ENCODE measurements at places on chromosomes 3 and 15.
A peak's percentile ranks its signal among the peaks of the same experiment; 100 is the strongest.

DNA sequence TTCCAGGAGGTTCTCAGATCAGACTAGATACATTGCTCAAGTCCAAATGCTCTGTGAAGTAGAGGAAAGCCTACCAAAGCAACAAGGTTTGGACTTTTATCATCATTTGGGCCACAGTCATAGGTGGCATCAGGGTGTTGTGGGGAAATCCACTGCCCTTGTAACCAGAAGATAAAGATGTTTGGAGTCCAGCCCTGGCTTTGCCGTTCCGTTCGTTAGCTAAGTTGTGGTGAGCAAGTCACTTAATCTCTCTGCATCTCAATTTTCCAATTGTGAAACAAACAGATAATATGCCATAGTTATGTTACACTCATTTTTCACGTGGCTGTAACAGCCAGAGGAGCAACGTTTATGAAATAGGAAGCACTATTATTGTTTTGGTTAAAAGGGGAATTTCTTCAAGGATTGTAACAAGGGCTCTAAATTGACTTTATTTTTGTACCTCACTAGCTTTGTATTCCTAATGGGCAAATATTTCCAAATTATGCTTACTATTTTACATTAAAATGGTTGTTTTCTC lies 125.6 kb downstream of the CD47 start:
- no peak for DNase-seq

- no peak for DNase-seq
These were observed 111.8 kb upstream of the LYSMD4 start for GRCh38 chr15:99845009-99845408.

DNA sequence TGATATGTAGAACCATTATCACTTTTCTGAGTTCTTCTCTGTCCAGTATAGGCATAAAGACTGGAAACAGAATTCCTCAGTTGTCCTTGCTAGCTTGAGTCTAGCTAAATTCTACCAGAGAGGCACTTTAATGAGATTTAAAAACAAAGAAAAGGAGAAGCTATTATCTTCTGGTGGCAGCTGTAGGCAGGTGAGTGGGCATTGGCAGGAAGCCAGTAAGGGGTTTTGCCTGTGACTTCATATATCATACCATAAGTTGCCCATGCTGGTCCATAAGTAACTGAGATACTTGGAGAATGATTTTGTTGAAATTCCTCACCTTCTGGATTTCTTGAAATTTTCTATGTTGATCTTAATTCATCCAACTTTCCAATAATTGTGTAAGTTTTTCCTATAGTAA lies 402.3 kb upstream of the TGFBR2 start:
- no peak for DNase-seq

DNA sequence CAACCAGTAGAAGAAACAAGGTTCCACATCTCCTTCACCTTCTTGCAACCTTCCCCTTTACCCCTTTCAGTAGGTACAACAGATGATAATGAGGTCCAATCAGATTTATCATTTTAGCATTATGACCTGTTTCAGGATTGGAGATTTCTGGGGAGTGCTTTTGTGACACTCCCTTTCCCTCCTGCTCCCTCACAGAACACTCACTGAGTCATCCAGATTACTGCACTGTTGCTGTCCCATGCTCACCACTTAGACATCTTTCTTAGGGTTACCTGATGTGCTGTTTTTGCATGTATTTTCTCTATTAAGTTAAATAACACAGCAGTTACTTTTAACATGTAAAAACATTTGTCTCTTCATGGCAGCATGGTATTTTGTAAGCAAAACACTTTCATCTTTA lies 118.5 kb downstream of the MFSD1 start:
- DNase-seq, result no peak

- DNase-seq, result no peak
These were observed 296.2 kb downstream of the KBTBD8 start for GRCh38 chr3:67294341-67294740.

DNA sequence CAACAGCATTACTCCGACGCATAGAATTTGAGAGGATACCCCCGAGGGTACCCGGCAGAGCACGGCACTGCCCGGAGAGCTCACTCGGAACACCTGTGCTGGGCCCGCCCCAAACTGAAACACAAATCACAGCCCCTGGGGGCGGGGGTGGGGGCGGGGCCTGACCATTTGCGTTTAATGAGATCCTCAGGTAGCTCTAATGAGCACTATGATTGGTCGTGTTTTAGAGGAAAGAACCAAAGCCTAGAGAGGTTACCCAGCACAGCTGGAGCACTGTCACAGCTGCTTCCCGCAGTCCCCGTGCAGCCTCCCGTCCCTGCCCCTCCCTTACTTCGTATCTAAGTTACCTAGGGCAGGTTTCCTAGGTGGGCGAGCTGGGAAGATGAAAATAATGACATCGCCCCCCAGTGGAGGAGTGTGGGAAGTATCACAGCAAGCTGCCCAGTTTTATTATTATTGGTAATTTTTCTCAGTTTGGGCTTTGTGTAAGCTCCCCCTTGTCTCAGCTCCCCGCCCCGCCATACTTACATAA lies 187.1 kb downstream of the PDE8A start:
- DNase-seq, result peak; percentile 45

- no peak for DNase-seq
These were observed 30.8 kb downstream of the HHLA2 start for GRCh38 chr3:108327168-108327567.

GRCh38 chr3:107986505-107986904 lies 104.3 kb downstream of the CD47 start:
- no peak for DNase-seq

DNA sequence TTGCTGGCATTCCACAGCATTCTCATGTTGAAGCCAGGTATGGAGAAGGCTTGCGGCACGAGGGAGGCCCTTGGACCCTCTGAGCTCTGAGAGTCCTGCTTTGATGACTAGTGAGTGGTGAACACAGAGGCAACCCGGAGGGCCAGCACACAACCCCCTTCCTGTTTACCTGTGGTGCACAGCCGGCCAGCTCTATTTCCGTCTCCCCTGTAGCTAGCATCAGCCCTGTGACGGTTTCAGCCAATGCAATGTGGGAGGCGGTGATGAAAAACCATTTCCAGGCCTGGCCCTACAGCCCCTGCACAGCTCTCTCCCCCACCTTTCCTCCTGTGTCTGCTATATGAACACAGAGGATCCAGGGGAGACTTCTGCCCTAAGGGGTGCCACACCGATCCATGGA lies 76.8 kb upstream of the KLHL25 start:
- DNase-seq, result no peak

DNA sequence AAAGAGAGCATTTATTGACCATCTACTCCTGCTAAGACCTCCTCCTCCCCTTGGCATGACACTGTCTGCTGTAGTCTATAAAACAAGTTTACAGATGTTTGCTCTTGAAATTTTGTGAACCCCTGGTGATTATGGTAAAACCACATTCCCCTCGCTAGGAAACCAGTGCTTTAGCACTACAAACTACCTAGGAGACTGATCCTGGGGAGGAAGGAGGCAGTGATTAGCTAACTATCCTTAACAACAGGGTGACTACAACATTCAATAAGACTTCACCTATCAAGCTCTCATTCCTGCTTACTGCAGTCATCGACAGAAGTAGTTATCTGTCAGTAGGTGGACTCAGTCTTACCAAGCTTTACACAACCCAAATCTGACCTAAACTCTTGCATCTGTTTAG lies 371.3 kb downstream of the TUSC7 start:
- no peak for DNase-seq

DNA sequence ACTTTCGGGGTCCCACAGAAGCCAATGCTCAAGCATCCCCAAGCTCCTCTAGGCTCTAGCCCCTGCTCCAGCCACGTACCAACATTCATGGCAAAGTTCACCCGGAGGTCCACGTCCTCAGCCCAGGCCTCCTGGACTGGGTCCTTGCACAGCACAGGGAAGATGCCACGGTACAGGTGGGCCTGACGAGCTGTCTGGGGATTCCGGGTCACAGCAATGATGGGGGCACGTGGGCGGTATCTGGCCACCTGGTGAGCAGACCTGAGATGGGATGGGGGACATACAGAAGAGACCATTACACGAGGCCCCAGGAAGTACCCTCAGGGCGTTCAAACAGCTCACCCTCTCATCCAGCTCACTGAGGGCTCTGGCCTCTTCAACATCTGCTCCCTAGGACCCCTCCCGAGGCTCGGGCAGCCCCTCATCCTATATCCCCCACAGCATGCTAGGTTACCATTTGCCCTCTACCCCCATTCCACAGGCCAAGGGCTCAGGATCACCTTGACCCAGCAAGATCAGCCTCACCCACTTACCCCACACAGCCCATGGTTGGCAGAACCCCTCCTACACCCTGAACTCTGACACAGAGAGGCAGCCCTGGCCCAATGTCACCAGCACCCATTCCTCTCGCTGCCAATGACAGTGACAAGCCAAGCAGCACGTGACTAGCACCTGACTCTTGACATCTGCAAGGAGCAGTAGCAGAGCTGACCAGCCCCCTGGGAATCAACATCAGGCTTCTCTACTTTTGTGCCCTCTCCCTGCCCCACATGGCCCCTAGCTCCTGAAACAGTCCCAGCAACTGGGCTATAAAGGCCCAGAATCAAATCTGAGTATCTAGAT lies 3.0 kb upstream of the GRAMD2A start:
- DNase-seq, result no peak

GRCh38 chr3:55720614-55721013 lies 233.5 kb upstream of the WNT5A start:
- DNase-seq, result no peak

DNA sequence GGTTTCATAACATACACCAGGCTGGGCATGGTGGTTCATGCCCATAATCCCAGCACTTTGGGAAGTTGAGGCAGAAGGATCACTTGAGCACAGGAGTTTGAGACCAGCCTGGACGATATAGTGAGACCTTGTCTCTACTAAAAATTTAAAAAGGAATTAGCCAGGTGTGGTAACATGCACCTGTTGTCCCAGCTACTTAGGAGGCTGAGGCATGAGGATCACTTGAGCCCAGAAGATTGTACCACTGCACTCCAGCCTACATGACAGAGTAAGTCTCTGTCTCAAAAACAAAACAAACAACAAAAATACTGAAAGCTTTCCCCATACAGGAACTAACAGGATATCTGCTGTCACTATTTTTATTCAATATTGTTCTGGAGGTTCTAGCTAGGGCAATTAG lies 20.9 kb downstream of the GREM1 start:
- no peak for DNase-seq

- no peak for DNase-seq
These were observed 366.3 kb upstream of the LRRC3B start for GRCh38 chr3:26256224-26256623.

GRCh38 chr15:64686130-64686735 lies 89.2 kb downstream of the RBPMS2 start:
- peak; percentile 37 for DNase-seq

GRCh38 chr15:71329497-71330260 lies 214.4 kb downstream of the THSD4 start:
- DNase-seq, result no peak

DNA sequence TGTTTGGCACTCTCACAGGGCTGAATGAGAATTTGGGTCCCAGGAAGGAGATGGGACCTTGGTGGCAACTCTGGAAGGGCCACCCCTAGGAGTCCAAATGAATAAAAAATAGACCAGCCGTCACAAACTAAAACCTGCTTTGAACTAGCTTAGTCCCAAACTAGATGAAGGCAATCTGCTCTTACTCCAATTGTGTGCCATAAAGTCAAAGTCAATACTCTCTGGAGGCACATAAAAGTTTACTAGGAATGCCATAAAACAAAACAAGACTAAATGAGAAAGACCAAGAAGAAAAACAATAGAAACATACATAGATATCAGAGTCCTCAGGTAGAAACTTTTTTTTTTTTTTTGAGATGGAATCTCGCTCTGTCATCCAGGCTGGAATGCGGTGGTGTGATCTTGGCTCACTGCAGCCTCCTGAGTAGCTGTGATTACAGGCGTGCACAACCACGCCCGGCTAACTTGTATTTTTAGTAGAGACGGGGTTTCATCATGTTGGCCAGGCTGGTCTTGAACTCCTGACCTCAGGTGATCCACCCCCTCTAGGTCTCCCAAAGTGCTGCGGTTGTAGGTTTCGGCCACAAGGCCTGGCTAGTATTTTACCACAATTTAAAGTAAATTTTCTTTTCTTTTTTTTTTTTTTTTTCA lies 8.1 kb downstream of the GOLGA6L2 start:
- no peak for DNase-seq

DNA sequence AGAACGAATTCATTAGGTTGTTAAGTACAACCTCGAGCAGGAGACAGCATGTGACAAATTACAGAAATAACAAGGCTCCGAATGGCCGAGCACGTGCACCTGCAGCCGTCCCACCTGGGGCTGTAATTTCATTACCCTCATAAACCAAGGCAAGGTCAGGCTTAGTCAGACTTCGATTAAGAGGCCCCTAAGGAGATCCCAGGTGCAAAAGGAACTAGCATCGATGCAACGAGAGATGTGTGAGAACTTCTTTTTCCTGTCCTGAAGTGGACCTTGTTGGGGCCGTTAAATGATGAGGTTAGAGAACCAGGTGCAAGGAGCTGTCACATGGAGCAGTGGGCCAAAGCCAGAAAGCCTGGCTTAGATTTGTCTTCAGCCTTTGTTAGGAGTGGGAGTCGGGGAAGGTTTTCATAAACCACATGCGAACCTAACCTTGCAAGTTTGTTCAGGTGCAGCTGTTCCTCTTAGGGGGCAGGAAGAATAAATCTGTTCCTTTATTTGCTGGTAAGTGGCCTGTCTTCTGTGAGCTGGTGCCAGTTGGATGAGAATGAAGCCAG lies 559.9 kb upstream of the MCTP2 start:
- DNase-seq, result no peak

- no peak for DNase-seq
These were observed 240.0 kb upstream of the SEMA6D start for GRCh38 chr15:47477341-47477740.

- no peak for DNase-seq
These were observed 265.0 kb downstream of the OPA1 start for GRCh38 chr3:193857996-193858395.

DNA sequence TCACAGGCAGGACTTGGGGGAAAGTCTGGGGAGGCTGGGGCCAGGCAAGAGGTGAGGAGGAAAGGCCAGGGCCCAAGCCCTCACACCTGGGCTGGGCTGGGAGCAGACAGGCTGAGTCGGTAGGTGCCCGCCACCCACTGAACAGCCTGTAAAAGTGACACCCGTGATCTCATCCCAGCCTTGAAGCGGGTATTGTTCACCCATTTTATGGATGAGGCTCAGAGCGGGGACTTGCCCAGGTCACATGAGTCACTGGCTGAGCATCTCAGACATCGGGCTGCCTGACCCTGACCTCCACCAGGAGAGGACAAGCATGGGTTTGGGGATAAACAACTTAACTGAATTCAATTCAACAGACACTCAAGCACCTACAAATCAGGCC lies 52.0 kb upstream of the CTSH start:
- DNase-seq, result no peak

Data from germinal center (tissue), 1 donor.